ENCODE measurements at places on chromosomes 2 and 18. TPM values are rescaled to one million over a fixed set of nuclear protein-coding genes. Genes with fewer than 3 reads are reported as not detected.
A peak's percentile ranks its signal among the peaks of the same experiment; 100 is the strongest.

- peaks cover 6% of the 10 kb centered on the region for H3K36me3 ChIP-seq
- H3K27me3 ChIP-seq, result peaks cover 2% of the 10 kb centered on the region
These were observed 69.4 kb upstream of the COPS8 start for GRCh38 chr2:237016121-237016915.

GRCh38 chr18:61735564-61736102 is 157.2 kb downstream of the RNF152 start:
- no peaks in the 10 kb centered on the region for H3K36me3 ChIP-seq
- no peak overlapping the region for H3K4me3 ChIP-seq
- DNase-seq, result no peak
- peaks cover 16% of the 10 kb centered on the region for H3K4me1 ChIP-seq
- no peak overlapping the region for H3K27ac ChIP-seq
- no peaks in the 10 kb centered on the region for H3K27me3 ChIP-seq

DNA sequence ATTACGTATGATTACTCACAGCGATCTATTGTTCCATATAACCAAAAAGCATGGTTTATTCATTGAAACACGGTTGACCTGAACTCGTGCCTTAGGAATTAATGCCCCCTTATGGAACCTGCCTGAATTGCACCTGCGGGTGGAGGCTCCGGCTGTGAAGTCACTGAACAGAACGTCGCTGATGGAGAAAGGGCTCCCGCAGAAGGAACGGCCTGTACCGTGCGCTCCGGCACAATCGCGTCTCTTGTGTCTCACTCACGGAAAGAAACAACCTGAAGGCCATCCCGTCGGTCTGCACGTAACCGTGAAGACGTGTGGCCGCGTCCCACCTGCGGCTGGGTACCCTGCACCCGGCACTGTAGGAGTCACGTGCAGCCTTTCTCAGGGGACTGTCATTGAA is 133.1 kb downstream of the NFATC1 start:
- peaks cover 11% of the 10 kb centered on the region for H3K4me1 ChIP-seq
- peaks cover 21% of the 10 kb centered on the region for H3K27me3 ChIP-seq
- H3K27ac ChIP-seq, result no peak overlapping the region
- DNase-seq, result peak; percentile 86

POTEF gene
- total RNA-seq, result 8.4 TPM

ASB18 gene
- not detected for total RNA-seq

DNA sequence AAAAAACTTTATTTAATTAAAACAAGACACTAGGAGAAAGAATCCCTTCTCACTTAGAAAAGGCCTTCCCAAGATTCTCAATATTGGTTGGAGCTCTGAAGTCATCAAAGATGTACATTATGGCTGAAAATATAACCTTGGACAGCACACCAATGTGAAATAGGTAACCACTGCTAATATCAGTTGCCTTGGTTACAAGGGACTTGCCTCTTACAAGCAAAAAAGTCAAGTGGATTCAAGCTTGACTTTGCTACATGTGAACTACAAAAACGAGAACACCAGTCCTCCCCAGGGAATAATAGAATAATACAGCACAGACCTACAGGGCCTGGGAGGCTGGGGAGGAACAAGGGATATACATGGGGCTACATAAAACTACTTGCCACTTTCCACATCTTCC is 46.1 kb downstream of the NABP1 start:
- H3K27ac ChIP-seq, result no peak overlapping the region
- H3K36me3 ChIP-seq, result no peaks in the 10 kb centered on the region
- no peak for DNase-seq
- H3K4me3 ChIP-seq, result no peak overlapping the region
- H3K27me3 ChIP-seq, result no peaks in the 10 kb centered on the region
- H3K4me1 ChIP-seq, result no peaks in the 10 kb centered on the region

GRCh38 chr2:106885329-106885728 is 638 bp downstream of the ST6GAL2 start:
- peak overlapping the region; percentile 93 for H3K27ac ChIP-seq
- peaks cover 17% of the 10 kb centered on the region for H3K4me1 ChIP-seq
- DNase-seq, result peak; percentile 4
- peak overlapping the region; percentile 99 for H3K4me3 ChIP-seq
- H3K27me3 ChIP-seq, result peaks cover 72% of the 10 kb centered on the region
- H3K36me3 ChIP-seq, result no peaks in the 10 kb centered on the region

EMILIN2 gene
- total RNA-seq, result 19.2 TPM

GRCh38 chr2:172011812-172012575 is 12.2 kb downstream of the METAP1D start:
- H3K27ac ChIP-seq, result no peak overlapping the region
- H3K4me3 ChIP-seq, result no peak overlapping the region
- H3K27me3 ChIP-seq, result no peaks in the 10 kb centered on the region

DNA sequence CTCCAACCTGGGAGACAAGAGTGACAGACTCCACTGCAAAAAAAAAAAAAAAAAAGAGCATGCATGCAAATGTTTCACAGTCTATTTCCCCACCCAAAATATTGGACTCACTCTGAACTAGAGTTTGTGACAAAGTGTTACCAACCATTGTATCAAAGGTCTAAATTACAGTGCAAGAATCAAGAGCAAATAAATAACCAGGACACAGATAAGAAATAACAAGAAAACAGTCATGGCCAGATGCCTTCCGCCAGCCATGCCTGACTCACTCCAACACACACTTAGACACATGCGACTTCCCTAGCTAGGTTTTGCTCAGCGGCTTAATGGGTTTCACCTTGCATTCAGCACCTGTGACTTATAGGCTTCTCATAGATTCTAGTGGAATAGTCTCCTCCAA is 62.8 kb downstream of the CYB5A start:
- no peak overlapping the region for H3K27ac ChIP-seq
- no peak for DNase-seq
- H3K27me3 ChIP-seq, result no peaks in the 10 kb centered on the region
- H3K4me3 ChIP-seq, result no peak overlapping the region
- no peaks in the 10 kb centered on the region for H3K36me3 ChIP-seq
- H3K4me1 ChIP-seq, result peaks cover under 1% of the 10 kb centered on the region

BUB1 gene
- total RNA-seq, result 80.4 TPM

EFHD1 gene
- 4.1 TPM for total RNA-seq

- no peak overlapping the region for H3K27ac ChIP-seq
- peaks cover 18% of the 10 kb centered on the region for H3K4me1 ChIP-seq
- no peak overlapping the region for H3K4me3 ChIP-seq
- no peaks in the 10 kb centered on the region for H3K27me3 ChIP-seq
- DNase-seq, result no peak
These were observed 56.4 kb upstream of the PCBP1 start for GRCh38 chr2:70030724-70031420.

- peak overlapping the region; percentile 71 for H3K27ac ChIP-seq
- no peak overlapping the region for H3K4me3 ChIP-seq
- H3K27me3 ChIP-seq, result no peaks in the 10 kb centered on the region
- H3K4me1 ChIP-seq, result peaks cover 44% of the 10 kb centered on the region
- peaks cover 33% of the 10 kb centered on the region for H3K36me3 ChIP-seq
These were observed 28.8 kb downstream of the SETBP1 start for GRCh38 chr18:44709307-44710126.

IMP4 gene
- total RNA-seq, result 69.1 TPM

GRCh38 chr2:136247204-136247950 is 129.4 kb upstream of the CXCR4 start:
- DNase-seq, result no peak
- H3K4me3 ChIP-seq, result no peak overlapping the region
- H3K27ac ChIP-seq, result no peak overlapping the region
- H3K36me3 ChIP-seq, result no peaks in the 10 kb centered on the region
- peaks cover 41% of the 10 kb centered on the region for H3K4me1 ChIP-seq

IL1B gene
- total RNA-seq, result not detected

PAIP2B gene
- 7.4 TPM for total RNA-seq

- H3K27ac ChIP-seq, result peak overlapping the region; percentile 27
- DNase-seq, result peak; percentile 89
- H3K27me3 ChIP-seq, result peaks cover 57% of the 10 kb centered on the region
- peak overlapping the region; percentile 91 for H3K4me3 ChIP-seq
- peaks cover 36% of the 10 kb centered on the region for H3K36me3 ChIP-seq
These were observed 6.5 kb downstream of the PTMA start for GRCh38 chr2:231714639-231715498.

ABCG5 gene
- total RNA-seq, result not detected

DNA sequence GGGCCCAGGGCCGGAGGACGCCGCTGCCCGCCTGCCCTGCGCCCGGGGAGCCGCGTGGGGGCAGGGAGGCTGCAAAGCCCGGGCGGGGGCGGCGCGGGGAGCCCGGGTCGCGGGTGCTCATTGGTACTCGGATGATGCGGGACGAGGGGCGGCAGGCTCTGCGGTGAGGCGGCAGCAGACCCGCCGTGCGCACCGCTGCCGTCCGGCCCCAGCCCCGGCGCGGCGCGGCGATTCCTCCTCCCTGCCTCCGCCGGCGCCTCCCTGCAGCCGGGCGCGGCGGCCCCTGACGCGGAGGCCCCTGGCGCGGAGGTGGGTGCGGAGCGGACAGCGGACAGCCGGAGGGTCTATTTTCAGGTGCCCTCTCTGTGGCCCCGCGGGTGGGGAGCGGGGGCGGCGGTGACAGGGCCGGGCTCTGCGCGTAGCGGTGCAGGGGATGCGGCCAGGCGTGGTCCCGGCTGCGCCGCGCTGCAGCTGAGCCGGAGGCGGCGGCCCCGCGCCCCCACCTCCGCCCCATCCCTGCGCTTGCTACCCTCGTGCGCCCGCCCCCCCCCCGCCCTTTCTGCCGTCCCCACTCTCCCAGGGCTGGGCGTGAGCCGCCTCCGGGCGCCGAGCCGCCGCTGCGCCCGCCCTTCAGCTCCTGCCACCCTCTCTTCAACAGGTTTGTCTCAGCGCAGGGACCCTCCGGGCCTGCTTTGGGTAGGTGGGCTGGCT is 640 bp downstream of the SPTBN1 start:
- H3K36me3 ChIP-seq, result no peaks in the 10 kb centered on the region
- peaks cover 3% of the 10 kb centered on the region for H3K27me3 ChIP-seq
- H3K4me1 ChIP-seq, result peaks cover 44% of the 10 kb centered on the region
- peak overlapping the region; percentile 91 for H3K27ac ChIP-seq
- peak; percentile 37 for DNase-seq
- peak overlapping the region; percentile 97 for H3K4me3 ChIP-seq

SCN9A gene
- 0.86 TPM for total RNA-seq

GRCh38 chr2:208584378-208584985 is 177.9 kb downstream of the PTH2R start:
- H3K36me3 ChIP-seq, result no peaks in the 10 kb centered on the region
- no peak overlapping the region for H3K27ac ChIP-seq
- DNase-seq, result no peak
